ENCODE measurements at places on chromosomes 7 and 10.
A peak's percentile ranks its signal among the peaks of the same experiment; 100 is the strongest.

GRCh38 chr7:91557789-91558404 is 293.7 kb downstream of the FZD1 start:
- peak; percentile 97 for DNase-seq

GRCh38 chr7:40826411-40827221 is 691.8 kb downstream of the SUGCT start:
- no peak for DNase-seq

GRCh38 chr10:3559527-3559926 is 225.5 kb downstream of the KLF6 start:
- DNase-seq = no peak

GRCh38 chr10:93894516-93895378 is 969 bp downstream of the SLC35G1 start:
- peak; percentile 13 for DNase-seq

DNA sequence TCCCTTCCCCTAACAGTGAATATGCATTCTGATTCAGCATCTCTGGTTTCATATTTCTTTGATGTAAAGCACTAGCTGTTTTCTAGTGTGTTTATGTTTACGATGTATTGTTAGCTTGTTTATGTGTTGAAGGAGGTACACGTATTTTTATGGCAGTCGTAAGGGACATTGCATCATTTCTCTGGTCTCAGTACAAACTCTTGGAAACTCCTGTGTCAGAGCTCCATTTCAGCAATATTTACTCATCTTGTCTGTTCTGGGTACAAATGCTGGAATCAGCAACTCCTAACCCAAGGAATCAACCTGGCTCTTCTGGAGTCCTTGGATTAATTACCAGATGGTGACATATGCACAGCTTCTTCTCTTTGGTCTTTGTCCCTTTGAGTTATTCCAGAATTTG is 270.0 kb upstream of the PLXDC2 start:
- peak; percentile 22 for DNase-seq

GRCh38 chr10:124744102-124745050 is at the start of gene FAM53B:
FAM53B (minus strand) TSS chr10:124744378; CDS start chr10:124706713, 37,665 bp downstream.
- peak; percentile 66 for DNase-seq

DNA sequence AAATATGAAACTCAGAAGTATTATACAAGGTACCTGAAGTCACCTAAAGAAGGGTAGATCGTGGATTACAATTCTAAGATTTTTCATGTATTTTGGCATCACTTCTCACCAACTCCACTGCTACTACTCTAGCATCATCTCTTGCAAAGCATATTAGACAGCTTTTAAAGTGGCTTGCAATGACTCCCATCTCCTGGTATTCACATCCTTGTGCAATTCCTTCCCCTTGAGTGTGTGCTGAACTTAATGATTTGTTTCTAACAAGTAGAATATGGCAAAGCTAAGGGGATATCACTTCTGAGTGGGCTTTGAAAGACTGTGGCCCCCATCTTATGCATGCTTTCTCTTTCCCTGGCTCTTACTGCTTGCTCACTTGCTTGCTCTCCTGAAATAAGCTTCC is 280.2 kb downstream of the SNX13 start:
- DNase-seq = peak; percentile 86

GRCh38 chr7:48148311-48148710 is 22.9 kb upstream of the ABCA13 start:
- DNase-seq = no peak

DNA sequence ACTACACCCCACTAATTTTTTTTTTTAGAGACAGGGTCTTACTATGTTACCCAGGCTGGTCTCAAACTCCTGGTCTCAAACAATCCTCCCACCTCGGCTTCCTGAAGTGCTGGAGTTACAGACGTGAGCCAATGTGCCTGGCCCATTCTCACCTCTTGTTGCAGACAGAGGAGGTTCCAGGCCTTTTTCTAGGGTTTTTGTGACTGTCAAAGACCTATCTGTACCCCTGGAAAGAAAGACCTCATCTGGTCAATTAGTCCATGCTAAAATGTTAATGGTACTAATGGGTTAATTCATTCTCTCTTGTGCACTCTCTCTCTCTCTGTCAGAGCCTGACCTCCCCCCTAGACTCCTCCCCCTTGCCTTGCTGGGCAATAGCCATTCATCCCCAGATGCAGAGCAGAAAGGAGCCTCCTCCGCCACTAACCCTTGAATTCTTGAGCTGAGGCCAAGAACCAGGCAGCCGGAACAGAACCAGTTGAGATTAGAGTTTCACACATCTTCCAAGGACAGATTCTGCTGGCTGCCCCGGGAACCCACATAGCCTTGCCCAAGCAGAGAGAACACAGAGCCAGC is 209.7 kb downstream of the SKIDA1 start:
- DNase-seq = peak; percentile 82

Measured in fibroblast of mammary gland (primary cell).